Hippocampal formation (tissue), 2 donors: ENCODE measurements at places on chromosomes 12 and 14.

GRCh38 chr14:76782885-76783566, 21.8 kb downstream of the VASH1 start:
- DNase-seq: no peak

GRCh38 chr14:104845033-104845666, 19.9 kb upstream of the CEP170B start:
- no peak for DNase-seq

- DNase-seq: no peak
Measured at GRCh38 chr14:58919217-58919616, 269.2 kb upstream of the DAAM1 start.

DNA sequence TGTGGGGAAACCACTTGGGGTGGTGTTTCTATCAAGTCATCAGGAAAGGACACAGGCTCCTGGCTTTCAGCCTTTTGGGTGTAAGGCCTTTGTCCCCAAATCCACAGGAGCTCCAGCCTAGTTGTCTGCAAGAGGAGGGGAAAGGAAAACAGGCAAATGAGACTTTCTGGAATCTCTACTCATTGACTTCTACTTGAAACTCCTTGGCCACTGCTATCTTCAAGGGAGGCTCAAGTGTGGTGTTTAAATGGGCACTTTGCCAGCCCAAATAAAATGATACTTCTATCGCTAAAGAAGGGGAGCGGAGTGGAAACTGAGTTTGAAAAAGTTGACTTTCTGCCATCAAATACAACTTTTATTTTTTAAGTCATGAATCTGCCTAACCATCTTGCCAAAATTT, 445.9 kb upstream of the RGS6 start:
- DNase-seq: no peak

- no peak for DNase-seq
Measured at GRCh38 chr12:102399653-102400052, 80.7 kb downstream of the IGF1 start.

GRCh38 chr12:29152223-29152868, 3.3 kb downstream of the FAR2 start:
- DNase-seq: no peak

DNA sequence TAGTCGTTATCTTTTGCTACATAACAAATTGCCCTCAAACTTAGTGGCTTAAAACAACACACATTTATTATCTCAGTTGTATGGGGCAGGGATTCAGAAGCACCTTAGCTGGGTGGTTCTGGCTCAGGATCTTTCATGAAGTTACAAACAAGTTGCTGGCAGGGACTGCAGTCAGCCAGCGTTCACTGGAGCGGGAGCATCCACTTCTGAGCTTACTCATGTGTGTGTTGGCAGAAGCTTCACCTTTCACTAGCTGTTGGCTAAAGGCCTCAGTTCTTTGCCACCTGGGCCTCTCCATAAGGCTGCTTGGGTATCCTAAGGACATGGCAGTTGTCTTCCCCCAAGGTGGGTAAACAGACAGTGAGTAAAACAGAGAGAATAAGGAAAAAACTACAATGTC, 365.7 kb downstream of the RPS29 start:
- no peak for DNase-seq

- no peak for DNase-seq
Measured at GRCh38 chr14:77638771-77639171, 22.3 kb upstream of the SPTLC2 start.

DNA sequence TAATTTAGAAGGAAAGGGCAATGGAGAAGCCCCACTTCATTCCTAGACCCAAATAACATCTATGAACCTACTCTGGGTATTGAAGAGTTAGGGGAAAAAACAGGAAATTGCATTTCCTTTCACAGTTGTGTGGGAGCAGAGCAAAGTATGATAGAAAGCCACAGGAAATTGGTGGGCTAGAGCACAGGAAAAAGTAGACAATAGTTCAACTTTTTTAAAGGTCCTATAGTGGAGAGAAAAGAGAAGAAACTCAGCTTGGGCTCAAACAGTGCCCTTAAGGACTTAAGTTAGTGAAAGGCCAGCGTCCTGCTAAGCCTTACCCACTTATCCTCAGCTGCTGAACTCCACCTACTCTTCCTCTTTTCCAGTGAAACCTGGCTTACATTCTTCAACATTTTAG, 258.1 kb downstream of the DPY19L2 start:
- DNase-seq: no peak

- no peak for DNase-seq
Measured at GRCh38 chr12:131471946-131472732, 238.8 kb upstream of the SFSWAP start.

DNA sequence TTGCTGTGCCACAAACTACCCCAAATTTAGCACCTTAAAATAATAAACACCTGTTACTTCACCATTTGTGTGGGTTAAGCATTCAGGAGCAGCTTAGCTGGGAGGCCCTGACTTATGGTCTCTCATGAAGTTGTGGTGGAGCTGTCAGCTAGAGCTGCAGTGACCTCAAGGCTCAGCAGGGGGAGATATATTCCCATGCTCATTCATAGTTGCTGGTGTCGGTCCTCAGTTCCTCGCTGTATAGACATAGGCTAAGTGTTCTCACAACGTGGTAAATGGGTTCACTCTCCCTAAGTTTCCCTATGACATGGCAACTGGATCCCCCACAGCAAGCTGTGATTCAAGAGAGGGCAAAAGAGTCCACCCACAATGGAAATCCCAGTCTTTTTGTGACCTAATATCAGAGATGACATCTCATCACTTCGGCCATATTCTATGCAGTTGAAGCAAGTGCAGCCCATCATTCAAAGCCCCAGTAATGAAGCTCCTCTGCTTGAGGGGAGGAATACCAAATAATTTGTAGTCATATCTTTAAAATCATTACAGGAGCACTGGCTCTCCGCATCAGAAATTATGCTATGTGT, 41.1 kb downstream of the PRB3 start:
- DNase-seq: no peak

DNA sequence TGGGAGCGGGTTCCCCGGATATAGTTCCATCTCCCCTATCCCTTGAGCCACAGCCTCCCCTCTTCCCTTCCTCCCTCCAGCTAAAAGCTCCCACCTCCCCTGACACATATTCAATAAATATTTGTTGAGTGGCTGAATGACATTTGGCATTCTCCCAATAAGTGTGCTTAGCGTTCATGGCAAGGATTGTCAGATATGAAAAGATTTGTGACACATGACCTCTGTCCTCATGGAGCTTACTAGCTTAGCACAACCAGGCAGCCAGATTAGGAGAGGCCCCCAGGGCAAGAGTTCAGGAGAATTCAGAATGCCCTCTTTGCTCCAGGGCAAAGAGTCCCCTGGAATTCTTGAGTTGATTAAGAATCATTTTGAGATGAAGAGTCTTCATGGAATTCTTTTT, 22.5 kb upstream of the SLC6A12 start:
- DNase-seq: no peak

DNA sequence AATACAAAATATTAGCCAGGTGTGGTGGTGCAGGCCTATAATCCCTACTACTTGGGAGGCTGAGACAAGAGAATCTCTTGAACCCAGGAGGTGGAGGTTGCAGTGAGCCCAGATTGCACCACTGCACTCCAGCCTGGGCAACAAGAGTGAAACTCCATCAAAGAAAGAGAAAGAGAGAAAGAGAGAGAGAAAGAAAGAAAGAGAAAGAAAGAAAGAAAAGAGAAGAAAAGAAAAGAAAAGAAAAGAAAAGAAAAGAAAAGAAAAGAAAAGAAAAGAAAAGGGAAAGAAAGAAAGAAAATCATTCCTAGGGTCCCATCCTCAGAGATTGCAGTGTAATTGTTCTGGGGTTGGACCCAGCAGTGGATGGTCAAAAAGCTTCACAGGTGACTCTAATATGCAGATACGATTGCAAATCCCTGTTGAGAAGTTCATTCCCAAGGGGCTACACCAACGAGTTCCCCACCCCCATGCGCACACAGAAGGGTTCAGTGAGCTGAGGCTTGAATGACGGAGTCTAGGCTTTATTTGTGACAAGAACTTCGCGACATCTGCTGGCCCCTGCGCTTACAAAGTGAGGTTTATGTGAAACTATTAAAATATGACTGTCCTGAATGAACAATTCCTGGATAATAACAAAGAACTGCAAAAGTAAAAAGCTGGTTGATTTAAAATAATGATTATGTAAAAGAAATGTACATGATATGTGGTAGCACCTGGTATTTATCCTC, 17.4 kb upstream of the RNASE12 start:
- DNase-seq: no peak

DNA sequence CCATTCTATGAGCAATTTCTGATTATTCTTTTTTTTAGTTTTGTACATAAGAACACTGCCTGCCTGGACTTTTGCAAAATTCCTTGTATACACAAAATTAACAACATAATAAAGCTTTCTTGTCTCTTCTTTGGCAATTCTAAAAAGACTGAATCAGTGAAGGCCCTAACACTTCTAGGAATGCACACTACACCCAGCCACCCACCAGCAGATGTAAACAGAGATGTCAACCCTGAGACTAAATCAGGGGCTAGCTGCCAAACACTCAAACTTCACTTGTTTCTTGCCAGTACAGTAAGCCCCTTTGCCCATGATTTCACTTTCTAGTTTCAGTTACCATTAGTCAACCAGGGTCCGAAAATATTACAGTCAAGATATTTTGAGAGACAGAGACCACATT, 15.5 kb downstream of the DCAF5 start:
- no peak for DNase-seq

DNA sequence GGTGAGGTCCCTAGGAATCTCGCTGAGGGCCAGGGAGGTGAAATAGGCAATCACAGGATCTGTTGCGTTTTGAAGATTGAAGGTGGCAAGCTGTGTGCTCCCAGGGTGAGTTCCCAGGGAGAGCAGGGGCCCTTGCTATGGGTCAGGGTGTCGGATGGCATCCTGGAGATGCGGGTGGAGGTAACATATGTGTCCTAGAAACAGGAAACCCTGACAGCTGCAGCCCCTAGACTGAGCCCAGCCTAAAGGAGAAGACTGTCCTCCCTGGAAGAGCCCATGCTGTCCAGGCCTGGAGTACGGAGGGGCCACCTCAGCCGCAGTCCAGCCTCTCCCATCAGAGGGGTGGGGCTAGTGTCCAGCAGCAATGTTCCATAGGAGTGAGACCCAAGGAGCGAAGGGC, 194.2 kb downstream of the NTF3 start:
- no peak for DNase-seq
